ENCODE measurements at places on chromosomes 3 and 15. TPM values are rescaled to one million over a fixed set of nuclear protein-coding genes. Genes with fewer than 3 reads are reported as not detected.

DNA sequence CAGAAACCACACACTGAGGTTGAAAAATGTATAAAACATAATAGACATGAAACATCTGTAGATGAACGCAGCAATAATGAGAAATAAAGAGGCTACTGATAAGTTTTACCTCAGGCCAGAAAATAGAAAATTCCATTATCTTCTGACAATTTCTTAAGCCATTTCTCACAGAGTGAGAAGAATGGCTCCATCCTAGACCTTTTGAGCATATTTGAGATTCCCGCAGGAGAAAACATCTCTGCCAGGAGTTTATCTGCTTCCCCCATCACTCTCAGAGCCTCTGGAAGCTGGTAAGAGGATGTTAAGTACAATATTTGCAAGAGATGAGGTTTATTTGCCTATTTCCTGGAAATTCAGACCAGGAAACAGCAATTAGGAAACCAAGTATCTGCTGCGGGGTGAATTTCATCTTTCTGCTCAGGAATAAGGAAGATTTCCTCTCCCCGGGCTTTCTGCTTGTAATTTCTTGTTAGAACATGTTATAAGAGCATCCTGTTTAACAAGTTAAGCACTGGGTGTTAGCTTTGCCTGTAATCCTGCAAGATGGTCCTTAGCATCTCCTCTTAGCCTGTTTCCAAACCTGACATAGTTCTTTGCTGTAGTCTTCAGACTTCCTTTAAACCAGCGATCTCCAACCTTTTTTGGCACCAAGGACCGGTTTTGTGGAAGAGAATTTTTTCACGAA lies 54.8 kb downstream of the ATP13A4 start:
- H3K4me1 ChIP-seq, result no peaks in the 10 kb centered on the region
- DNase-seq, result no peak
- H3K4me3 ChIP-seq, result no peak overlapping the region
- no peak overlapping the region for H3K27ac ChIP-seq
- no peaks in the 10 kb centered on the region for H3K36me3 ChIP-seq
- H3K27me3 ChIP-seq, result no peaks in the 10 kb centered on the region

- no peak for DNase-seq
- no peak overlapping the region for H3K27ac ChIP-seq
- H3K4me1 ChIP-seq, result no peaks in the 10 kb centered on the region
- no peaks in the 10 kb centered on the region for H3K27me3 ChIP-seq
- H3K4me3 ChIP-seq, result no peak overlapping the region
Measured at GRCh38 chr15:72671525-72671924, 14.5 kb downstream of the HIGD2B start.

IGF1R gene
- total RNA-seq, result 84.4 TPM

ACKR2 gene
- 0.45 TPM for total RNA-seq

- H3K4me1 ChIP-seq, result no peaks in the 10 kb centered on the region
- DNase-seq, result no peak
- no peaks in the 10 kb centered on the region for H3K36me3 ChIP-seq
- H3K4me3 ChIP-seq, result no peak overlapping the region
- no peaks in the 10 kb centered on the region for H3K27me3 ChIP-seq
- no peak overlapping the region for H3K27ac ChIP-seq
Measured at GRCh38 chr15:82060817-82061216, 15.0 kb upstream of the MEX3B start.

DNA sequence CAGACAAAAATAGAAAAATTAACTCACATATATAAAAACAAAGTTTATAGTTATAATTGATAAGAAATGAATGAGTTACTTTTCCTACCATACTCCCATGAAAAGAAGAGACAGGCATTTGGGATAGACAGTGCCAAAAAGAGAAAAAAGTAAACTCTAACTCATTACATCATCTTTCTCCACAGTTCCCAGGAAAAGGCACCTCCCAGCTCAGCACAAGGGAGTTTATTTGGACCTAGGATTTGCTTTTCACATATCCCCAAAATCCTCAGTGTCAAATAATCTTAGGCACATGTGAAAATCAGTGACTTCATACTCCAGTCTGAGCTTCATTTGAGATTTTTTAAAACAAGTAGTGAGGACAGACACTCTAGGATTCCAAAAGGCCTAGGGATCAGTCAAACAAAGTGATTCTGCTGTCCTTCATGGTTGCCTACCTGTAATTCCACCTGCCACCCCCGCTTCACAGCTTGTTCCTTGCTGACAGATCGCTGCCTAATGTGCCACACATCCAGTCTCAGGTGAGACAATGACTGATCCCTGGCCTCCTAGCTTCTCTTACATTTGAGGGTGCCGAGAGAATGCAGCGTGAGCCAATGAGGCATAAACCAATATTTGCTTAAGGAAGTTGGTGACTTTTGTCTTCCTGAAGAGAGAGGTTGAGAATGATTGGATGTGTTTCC lies 573.7 kb downstream of the TBL1XR1 start:
- H3K4me1 ChIP-seq, result no peaks in the 10 kb centered on the region
- no peaks in the 10 kb centered on the region for H3K36me3 ChIP-seq
- DNase-seq, result no peak
- H3K27ac ChIP-seq, result no peak overlapping the region
- H3K4me3 ChIP-seq, result no peak overlapping the region
- H3K27me3 ChIP-seq, result no peaks in the 10 kb centered on the region

- H3K4me1 ChIP-seq, result no peaks in the 10 kb centered on the region
- H3K27ac ChIP-seq, result no peak overlapping the region
- DNase-seq, result no peak
- H3K36me3 ChIP-seq, result no peaks in the 10 kb centered on the region
Measured at GRCh38 chr15:55799291-55800212, 56.6 kb upstream of the PRTG start.

Data from naive thymus-derived CD4-positive, alpha-beta T cell (primary cell).